ENCODE measurements at places on chromosomes 16 and 17.

DNA sequence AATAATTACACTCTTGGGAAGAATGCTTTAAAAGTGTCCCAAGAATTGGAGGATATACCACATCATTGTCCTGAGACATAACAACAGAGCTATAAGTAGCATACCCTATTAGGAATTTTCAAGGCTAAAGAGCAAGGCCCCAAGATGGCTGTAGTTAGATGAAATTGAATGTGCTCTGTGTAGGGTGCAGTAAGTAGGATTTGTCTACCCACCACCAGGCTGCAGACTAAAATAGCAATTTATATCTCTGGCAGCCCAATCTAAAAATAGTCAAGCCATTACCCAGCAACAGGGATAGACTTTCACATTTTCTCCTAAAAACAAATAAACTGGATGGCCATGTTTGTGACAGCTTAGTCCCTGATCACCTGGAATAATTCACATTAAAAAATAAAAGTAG lies 5.6 kb downstream of the MMD start:
- no peak for DNase-seq

GRCh38 chr17:81167194-81167524 lies 1.1 kb upstream of the AATK start:
- no peak for DNase-seq

GRCh38 chr17:64193561-64193960 lies 63.6 kb upstream of the ERN1 start:
- no peak for DNase-seq

GRCh38 chr16:79902351-79902750 lies 301.8 kb upstream of the MAF start:
- DNase-seq, result no peak

DNA sequence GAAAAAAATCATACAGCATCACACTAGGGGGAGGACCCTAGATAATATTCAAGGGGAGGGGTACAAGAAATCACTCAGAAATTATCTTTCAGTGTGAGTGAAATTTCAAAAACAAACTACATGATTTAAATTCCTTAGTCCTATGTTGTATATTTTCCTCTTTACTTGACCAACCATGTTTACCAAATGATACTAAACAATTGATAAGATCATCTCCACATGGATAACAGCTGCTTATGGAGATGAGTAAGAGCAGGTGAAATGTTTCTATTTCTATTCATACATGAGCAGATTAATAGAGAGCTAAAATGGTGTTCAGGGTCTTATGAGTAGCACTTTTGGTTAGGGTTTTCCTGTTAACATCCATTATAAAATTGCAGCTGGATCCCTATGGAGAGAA lies 7.3 kb upstream of the VAT1L start:
- DNase-seq, result no peak

All from effector memory CD4-positive, alpha-beta T cell (primary cell).